ENCODE measurements at places on chromosomes 7 and 10. TPM values are rescaled to one million over a fixed set of nuclear protein-coding genes. Genes with fewer than 3 reads are reported as not detected.
A peak's percentile ranks its signal among the peaks of the same experiment; 100 is the strongest.

The WDFY4 gene
- not detected for total RNA-seq

The SEMA3C gene
- not detected for total RNA-seq

The CD36 gene
- not detected for total RNA-seq

The PDE6C gene
- total RNA-seq, result not detected

The MMP21 gene
- total RNA-seq, result 0.14 TPM

DNA sequence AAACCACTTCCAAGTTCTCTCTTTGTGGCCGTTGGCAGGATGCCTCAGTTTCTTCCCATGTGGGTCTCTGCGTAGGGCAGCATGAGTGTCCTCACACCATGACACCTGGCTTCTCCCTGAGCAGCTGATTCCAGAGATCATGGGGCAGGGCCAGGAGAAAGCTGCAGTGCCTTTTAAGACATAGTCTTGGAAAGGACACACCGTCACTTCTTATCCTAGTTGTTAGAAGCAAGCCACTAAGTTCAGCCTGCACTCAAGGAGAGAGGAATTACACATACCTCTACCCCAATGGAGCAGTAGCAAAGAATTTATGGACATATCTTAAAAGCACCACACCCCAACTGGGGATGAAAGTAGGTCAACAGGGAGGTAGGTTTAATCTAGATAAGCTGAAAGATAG is 16.4 kb downstream of the NODAL start:
- no peak overlapping the region for H3K4me3 ChIP-seq
- H3K27ac ChIP-seq, result no peak overlapping the region
- H3K27me3 ChIP-seq, result no peaks in the 10 kb centered on the region
- DNase-seq, result no peak
- H3K4me1 ChIP-seq, result no peaks in the 10 kb centered on the region
- peaks cover 28% of the 10 kb centered on the region for H3K36me3 ChIP-seq

DNA sequence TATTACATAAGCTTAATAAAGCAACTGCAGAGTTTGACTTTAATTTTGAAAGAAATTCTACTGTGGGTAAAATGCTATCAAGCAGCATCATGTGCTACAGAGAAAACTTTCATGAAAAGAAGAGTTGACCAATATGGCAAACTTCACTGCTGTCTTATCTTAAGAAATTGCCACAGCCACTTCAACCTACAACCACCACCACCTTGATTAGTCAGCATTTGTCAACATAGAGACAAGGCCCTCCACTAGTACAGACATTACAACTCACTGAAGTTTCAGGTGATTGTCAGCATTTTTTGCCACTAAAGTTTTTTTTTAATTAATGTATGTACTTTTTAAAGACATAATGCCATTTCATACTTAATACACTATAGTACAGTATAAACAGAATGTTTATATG is 350.3 kb downstream of the HPSE2 start:
- DNase-seq, result no peak
- H3K4me1 ChIP-seq, result no peaks in the 10 kb centered on the region
- H3K27ac ChIP-seq, result no peak overlapping the region
- H3K4me3 ChIP-seq, result no peak overlapping the region
- no peaks in the 10 kb centered on the region for H3K27me3 ChIP-seq

DNA sequence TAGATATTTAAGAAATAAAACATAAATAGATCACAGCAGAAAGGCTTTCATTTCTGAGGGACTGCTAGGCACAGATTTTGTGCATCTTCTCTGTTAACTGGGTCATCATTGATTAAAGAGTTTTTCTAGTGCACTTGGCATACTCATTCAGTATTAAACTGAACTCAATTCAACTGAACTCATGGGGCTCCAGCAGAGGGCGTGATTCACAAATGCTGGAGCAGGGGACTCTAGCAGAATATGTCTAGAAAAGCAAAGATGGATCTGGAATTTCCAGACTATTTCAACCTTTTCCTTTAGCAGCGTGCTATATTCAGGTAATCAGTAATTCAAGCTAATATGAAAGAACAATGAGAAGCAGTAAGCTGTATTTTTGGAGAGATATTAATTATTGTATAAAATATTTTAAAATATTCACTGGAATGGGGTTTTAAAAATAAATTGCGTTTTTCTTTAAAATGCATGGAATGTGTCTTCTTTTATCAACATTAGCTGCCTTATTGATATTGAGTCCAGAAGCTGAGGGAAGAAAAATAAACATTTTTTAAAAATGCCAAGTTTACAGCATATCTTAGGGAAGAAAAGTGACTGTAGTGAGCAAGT is 296.8 kb upstream of the CACNA2D1 start:
- no peaks in the 10 kb centered on the region for H3K36me3 ChIP-seq
- DNase-seq, result no peak
- no peaks in the 10 kb centered on the region for H3K4me1 ChIP-seq
- H3K27me3 ChIP-seq, result no peaks in the 10 kb centered on the region

DNA sequence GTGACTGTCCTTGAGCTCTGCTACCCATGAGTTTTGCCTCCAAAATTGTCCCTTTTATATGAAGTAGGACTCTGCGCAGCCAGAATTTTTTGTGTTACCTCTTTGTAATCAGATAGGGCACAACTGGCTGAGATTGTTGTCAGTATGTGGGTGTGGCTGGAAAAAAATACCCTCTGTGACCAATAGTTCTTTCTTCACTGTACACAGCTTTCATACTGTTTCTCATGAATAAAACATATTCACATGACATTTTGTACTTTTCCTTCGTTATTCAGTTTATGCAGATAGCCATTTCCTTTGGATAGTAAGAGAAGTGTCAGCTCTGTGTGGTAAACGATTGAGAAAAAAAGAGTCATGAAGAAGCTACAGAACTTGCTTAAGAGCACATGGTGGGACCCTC is 49.6 kb upstream of the WNT8B start:
- peaks cover 24% of the 10 kb centered on the region for H3K27me3 ChIP-seq
- no peaks in the 10 kb centered on the region for H3K4me1 ChIP-seq
- no peaks in the 10 kb centered on the region for H3K36me3 ChIP-seq
- no peak overlapping the region for H3K27ac ChIP-seq
- no peak for DNase-seq

DNA sequence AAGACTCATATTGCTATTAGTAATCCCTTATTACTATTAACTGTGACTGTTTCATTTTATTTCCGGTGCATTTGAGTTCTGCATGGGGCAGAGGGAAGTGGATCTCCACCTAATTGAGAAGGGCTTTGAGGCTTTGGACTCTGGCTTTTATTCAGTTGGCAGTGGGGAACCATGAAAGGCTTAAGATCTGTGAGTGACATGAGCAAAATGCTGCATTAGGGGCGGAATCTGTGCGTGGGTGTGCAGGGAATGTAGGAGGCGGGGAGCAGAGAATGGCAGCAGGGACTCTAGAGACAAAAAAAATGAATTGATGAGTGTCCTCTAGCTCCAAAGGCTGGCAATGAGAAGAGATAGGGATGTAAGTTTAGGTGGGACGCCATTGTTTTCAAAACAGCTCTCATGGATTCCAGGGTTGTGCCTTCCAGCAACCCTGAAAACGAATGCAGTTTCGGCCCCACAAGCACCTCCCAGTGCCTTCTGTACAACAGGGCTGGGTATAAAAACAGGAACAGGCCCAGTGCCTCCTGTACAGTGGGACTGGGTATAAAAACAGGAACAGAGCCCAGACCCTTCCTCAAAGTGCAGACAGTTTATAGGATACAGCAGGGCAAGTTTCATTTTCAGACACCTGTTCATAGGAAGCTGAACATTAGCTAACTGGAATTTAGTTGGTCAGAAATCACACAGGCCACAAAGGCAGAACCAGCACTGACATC is 663.3 kb upstream of the FOXK1 start:
- H3K4me1 ChIP-seq, result no peaks in the 10 kb centered on the region

GRCh38 chr7:87202705-87203104 is 16.8 kb downstream of the TMEM243 start:
- no peak for DNase-seq
- no peak overlapping the region for H3K4me3 ChIP-seq
- H3K27ac ChIP-seq, result peak overlapping the region; percentile 56
- no peaks in the 10 kb centered on the region for H3K27me3 ChIP-seq

GRCh38 chr7:45660901-45661211 is 86.7 kb downstream of the ADCY1 start:
- no peak for DNase-seq
- H3K36me3 ChIP-seq, result no peaks in the 10 kb centered on the region
- H3K27ac ChIP-seq, result no peak overlapping the region
- no peaks in the 10 kb centered on the region for H3K27me3 ChIP-seq
- H3K4me1 ChIP-seq, result no peaks in the 10 kb centered on the region
- no peak overlapping the region for H3K4me3 ChIP-seq

GRCh38 chr7:155115288-155115687 is 45.2 kb downstream of the HTR5A start:
- H3K36me3 ChIP-seq, result peaks cover 6% of the 10 kb centered on the region
- no peak for DNase-seq
- H3K4me3 ChIP-seq, result no peak overlapping the region
- peaks cover 34% of the 10 kb centered on the region for H3K27me3 ChIP-seq
- no peak overlapping the region for H3K27ac ChIP-seq
- no peaks in the 10 kb centered on the region for H3K4me1 ChIP-seq

GRCh38 chr7:9711259-9711918 is 1262.3 kb upstream of the PHF14 start:
- no peak overlapping the region for H3K27ac ChIP-seq
- H3K27me3 ChIP-seq, result no peaks in the 10 kb centered on the region
- H3K4me1 ChIP-seq, result no peaks in the 10 kb centered on the region

DNA sequence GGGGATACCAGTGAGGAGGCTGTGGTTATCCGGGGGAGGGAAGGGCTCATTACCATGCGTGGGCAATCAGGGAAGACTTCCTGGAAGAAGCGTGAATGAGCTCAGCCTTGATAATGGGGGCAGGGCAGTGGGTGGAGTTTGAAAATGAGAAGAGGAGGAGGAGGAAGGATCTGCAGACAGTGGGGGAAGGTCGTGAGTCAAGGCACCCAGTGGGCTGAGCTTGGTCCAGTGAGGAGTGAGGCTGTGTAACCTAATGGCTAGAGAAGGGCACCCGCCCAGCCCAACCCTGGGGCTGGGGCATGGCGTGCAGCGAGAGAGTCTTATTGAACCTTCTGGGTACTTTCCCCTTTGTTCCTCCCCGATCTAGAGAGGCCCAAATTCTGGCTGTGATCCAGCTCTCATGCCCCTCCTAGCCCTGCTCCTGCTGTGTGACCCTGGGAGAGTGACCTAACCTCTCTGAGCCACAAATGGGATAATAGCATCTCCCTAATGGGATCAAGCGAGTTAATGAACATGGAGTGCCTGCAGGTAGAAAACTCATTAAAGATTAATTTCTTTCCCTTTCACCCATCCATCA is 31.5 kb downstream of the CLIP2 start:
- no peaks in the 10 kb centered on the region for H3K27me3 ChIP-seq
- H3K4me1 ChIP-seq, result peaks cover 6% of the 10 kb centered on the region
- no peak for DNase-seq
- peak overlapping the region; percentile 78 for H3K27ac ChIP-seq
- H3K36me3 ChIP-seq, result no peaks in the 10 kb centered on the region
- H3K4me3 ChIP-seq, result peak overlapping the region; percentile 53

- no peak overlapping the region for H3K4me3 ChIP-seq
- no peak for DNase-seq
- no peaks in the 10 kb centered on the region for H3K27me3 ChIP-seq
- no peaks in the 10 kb centered on the region for H3K36me3 ChIP-seq
- H3K4me1 ChIP-seq, result no peaks in the 10 kb centered on the region
Observed at GRCh38 chr7:101792051-101792681, 25.3 kb upstream of the CUX1 start.

- no peaks in the 10 kb centered on the region for H3K27me3 ChIP-seq
- no peak overlapping the region for H3K27ac ChIP-seq
- H3K4me3 ChIP-seq, result no peak overlapping the region
- DNase-seq, result no peak
Observed at GRCh38 chr7:98210513-98211220, 572 bp upstream of the BHLHA15 start.

GRCh38 chr10:54758791-54759190 is 42.2 kb downstream of the PCDH15 start:
- no peaks in the 10 kb centered on the region for H3K36me3 ChIP-seq
- no peak for DNase-seq
- no peak overlapping the region for H3K27ac ChIP-seq
- H3K27me3 ChIP-seq, result no peaks in the 10 kb centered on the region
- H3K4me1 ChIP-seq, result no peaks in the 10 kb centered on the region

DNA sequence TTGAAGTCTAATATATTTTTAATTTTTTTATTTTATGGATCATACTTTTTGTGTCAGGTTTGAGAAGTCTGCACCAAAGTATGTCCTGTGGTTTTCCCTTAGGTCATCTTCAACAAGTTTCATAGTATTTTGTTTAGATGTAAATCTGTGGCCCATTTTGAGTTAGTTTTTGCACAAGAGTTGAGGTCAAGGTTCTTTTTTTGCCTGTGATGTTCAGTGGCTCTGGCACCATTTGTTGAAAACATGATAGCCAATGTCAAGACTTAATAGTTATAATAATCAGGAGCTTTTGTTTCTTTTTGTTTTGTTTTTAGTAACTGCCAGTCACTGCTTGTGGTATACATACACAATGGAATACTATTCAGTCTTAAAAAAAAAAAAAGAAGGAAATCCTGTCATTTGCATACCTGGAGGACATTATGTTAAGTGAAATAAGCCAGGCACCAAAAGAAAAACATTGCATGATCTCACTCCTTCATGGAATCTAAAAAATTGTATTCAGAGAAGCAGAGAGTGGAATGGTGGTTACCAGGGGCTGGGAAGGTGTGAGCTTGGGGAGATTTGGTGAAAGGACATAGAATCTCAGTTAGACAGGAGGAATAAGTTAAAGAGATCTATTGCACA is 61.3 kb downstream of the EGFR start:
- H3K27ac ChIP-seq, result no peak overlapping the region
- H3K36me3 ChIP-seq, result no peaks in the 10 kb centered on the region
- H3K4me3 ChIP-seq, result no peak overlapping the region
- no peak for DNase-seq

DNA sequence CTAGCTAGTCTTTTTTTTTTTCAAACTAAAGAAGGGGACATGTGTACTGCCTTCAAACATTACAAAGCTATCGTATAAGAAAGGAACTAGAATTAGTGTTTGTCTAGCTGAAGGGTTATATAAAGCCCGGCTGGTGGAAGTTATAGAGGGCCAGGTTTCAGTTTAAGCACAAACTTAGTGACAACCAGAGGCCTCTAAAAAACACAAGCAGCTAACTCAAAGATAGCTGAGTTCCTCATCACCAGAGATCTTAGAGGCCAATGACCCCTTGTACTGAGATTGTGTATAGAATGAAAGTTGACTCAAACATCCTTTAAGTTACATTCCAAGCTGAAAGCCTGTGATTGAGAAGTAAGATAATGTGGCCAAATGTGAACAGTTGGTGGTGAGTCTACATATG is 28.1 kb upstream of the SGMS1 start:
- no peak overlapping the region for H3K27ac ChIP-seq
- H3K4me3 ChIP-seq, result no peak overlapping the region
- no peaks in the 10 kb centered on the region for H3K36me3 ChIP-seq
- peaks cover 12% of the 10 kb centered on the region for H3K4me1 ChIP-seq
- DNase-seq, result no peak
